Peyer's patch (tissue), 4 donors: ENCODE measurements at places on chromosomes 16 and 17.

DNA sequence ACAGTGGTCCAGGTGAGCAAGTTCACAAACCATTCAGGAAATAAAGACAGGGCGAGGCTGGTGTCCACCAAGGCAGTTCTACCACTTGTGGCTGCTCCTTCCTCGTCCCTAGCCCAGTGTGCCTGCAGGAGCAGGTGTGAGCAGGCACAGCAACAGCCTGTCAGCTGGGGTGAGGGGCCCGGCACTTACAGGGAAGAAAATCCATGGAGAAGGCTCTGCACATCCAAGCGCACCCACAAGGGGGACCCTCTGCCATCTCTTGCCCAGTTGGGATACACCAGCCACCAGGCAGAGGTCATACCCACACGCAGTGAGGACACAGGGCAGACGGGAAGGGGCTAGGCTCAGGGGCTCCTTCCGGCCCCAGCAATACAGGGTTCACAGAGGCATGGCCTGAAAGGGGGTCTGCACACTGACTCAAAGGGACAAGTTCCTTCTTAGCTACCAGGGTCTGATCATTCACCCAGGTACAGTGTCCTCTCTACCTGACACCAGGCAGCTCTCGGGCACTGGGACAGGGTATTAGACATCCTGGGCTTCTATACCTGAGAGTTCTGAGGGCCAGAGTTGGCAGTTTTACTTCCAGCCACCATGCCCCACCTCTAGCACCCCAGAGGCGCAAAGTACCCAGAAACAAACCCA, 27.0 kb downstream of the CDIP1 start:
- peak; percentile 72 for DNase-seq

DNA sequence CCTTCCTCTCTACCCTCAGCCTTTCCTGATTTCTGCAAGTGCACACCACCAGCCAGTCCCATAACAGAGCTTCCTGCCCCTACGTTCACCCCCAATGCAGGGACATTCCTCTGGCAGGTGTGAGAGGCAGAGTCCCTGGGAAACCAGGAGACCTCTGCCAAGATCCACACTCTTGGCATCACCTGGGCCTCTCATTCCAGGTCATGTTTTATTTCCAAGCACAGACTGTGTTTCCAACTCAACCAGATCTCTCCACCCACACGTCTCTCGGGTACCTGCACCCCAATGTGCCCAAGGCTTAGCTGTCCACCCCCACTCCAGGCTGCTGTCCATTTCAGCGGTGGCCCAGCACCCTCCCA, 21.0 kb upstream of the PHB1 start:
- no peak for DNase-seq

DNA sequence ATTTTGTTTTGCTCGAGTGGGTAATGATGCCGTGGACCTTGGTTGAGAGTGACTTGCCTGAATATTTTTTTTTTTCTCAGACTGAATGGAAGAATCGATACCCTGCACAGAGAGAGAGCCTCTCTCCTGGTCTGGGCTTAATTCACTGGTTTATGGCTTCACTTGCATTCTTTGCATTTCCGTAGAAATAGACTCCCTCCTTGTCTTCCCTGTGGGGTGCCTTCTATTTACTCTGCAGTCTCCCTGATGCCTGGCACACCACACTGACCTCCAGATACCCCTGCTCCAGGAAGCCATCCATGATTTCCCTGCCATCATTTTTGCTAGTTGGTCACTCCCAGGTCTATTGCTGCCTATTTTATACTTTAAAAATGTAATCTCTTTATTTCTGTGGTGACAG, 238.0 kb downstream of the SNX29 start:
- no peak for DNase-seq

- DNase-seq: peak; percentile 71
Measured at GRCh38 chr17:68356520-68356919, 65.2 kb downstream of the ARSG start.

DNA sequence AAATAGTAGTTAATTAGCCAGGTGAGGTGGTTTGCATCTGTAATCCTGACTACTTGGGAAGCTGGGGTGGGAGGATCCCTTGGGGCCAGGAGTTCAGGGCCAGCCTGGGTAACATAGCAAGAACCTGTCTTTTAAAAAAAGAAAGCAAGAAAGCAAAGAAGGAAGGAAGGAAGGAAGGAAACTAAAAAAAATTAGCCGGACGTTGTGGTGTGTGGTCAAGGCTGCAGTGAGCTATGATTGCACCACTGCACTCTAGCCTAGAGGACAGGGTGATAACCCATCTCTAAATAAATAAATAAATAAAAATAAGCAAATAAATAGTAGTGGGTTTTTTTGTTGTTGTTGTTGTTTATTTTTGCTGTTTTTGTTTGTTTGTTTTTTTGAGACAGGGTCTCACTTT, 39.3 kb upstream of the MAP2K6 start:
- DNase-seq: no peak

GRCh38 chr16:2149630-2150417, 1.4 kb downstream of the RAB26 start:
- no peak for DNase-seq

DNA sequence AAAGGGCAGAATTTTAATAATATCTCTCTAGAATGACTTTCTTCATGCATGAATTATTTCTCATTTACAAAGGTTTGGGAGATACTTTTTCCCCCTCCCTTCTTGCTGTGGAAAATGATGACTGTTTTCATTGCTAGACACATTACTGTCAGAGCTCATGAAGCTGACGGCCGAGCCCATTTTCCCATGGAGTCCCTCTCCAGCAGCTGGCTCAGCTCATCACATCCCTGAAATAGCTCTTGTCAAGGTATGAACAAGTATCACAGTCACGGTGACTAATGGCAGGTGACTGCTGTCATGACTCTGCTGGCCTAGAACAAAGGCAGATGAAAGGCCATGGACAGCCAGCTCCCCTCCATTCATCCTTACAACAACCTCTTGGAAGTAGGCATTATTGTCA, 208.1 kb downstream of the ABCC12 start:
- DNase-seq: no peak

DNA sequence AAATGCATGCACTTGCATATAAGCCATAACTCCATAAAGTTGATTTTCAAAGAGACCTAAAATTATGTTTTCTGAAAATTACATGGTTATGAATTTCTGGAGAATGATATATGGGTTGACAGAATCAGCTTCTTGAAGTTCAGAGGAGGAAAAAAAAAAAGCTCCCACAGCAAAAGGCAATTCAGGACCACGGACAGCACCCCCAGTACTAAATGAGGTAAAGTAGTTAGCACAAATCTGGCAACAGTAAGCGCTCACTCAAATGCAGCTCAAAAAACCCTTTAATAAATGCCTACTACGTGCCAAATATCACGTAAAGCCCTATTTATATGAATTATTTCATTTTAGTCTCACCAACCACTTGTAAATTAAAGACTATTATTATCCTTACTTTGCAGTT, 135.2 kb downstream of the SHISA9 start:
- DNase-seq: no peak

GRCh38 chr17:44722254-44722653, 13.8 kb downstream of the DBF4B start:
- DNase-seq: no peak

- no peak for DNase-seq
Measured at GRCh38 chr17:63279498-63280230, 166.4 kb downstream of the CYB561 start.

- DNase-seq: no peak
Measured at GRCh38 chr17:74631468-74632450, 8.2 kb upstream of the CD300E start.

DNA sequence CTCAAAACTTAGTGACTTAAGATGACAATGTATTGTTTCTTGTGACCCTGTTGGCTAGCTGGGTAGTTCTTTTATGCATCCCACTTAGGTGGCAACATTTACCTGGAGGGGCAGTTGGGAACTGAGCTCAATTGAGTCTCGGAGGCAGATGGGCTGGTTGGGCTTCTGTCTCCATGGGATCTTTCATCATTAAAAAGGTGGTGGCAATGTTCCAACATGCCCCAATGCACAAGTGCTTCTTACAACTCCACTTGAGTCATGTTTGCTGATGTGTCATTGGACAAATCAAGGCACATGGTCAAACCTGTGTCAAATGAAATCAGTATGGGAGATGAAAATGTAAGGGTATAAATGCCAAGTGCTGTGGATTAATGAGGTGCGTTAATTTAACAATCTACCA, 11.7 kb upstream of the HS3ST3B1 start:
- DNase-seq: no peak

DNA sequence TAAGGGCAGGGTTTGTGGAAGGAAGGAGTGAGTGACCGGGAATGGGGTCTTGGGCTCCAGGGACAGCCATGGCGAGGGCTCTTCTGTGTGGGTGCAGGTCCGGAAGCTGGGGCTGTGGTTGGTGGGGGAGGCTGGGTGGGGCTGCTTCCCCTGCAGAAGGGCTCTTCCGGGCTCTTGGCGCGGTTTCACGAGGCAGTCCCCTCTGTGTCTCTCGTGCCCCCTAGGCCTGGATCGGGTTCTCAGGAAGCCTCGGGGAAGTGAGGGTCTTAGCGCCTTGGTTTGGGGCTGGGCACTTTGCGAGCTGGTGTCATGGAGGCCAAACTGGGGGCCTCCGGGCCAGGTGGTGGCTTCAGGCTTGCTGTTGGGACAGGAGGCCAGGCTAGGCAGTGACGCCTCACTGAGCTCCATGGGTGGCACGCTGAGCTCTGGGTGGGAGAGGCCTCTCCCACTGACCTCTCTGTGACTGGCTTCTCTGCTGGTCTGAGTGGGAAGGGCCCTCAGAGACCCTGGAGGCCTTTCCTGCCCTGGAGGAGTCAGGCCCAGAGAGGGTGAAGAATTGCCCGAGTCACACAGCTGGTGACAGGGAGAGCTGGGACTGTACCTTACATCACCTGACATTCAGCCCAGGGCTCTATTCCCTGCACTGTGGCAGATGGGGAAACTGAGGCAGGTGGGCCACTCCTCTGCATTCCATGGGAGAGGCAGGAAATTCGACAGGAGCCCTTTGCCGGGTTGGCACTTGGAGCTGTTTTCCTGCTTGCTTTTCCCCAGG, 8.2 kb downstream of the ADCY7 start:
- DNase-seq: no peak

GRCh38 chr16:57840833-57841232, 38.5 kb upstream of the KIFC3 start:
- no peak for DNase-seq

DNA sequence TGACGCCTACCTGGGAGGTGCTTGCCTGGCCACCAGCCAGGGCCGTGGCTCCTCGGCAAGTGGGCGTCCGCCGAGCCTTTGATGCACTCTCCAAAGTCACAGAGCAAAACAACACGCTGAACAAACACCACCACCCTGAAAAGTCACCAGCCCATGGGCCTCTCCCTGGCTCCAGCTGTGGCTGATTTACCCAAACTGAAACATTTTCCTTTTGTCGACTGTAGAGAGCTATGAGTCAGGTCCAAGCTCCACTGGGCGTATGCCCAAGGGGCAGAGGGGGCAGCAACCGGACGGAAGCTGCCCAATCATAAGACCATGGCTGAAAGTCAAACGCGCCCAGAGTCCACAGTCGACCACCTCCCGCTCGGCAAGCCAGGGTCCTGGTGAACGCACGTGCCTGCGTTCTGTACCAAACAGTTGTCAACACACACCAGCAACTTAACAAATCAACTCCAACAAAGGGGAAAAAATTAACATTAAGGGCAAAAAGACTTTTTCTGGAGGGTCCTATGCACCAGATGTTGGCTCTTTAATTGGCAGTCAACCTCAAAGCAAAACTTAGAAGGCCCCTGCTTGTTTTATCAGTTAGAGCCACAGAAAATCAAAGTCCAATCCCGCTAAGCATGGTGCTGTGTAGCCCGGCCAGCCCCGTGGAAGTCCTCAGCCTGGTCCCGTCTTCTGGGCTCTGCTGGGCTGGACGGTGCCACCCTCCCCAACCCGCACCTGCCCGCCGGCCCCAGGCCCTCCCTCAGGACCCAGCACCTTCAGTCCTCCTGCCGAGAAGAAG, 47.3 kb downstream of the TBC1D16 start:
- peak; percentile 76 for DNase-seq

- DNase-seq: no peak
Measured at GRCh38 chr17:13078591-13079385, 61.0 kb upstream of the ELAC2 start.

GRCh38 chr16:49899991-49900695, 44.2 kb upstream of the ZNF423 start:
- DNase-seq: peak; percentile 74

DNA sequence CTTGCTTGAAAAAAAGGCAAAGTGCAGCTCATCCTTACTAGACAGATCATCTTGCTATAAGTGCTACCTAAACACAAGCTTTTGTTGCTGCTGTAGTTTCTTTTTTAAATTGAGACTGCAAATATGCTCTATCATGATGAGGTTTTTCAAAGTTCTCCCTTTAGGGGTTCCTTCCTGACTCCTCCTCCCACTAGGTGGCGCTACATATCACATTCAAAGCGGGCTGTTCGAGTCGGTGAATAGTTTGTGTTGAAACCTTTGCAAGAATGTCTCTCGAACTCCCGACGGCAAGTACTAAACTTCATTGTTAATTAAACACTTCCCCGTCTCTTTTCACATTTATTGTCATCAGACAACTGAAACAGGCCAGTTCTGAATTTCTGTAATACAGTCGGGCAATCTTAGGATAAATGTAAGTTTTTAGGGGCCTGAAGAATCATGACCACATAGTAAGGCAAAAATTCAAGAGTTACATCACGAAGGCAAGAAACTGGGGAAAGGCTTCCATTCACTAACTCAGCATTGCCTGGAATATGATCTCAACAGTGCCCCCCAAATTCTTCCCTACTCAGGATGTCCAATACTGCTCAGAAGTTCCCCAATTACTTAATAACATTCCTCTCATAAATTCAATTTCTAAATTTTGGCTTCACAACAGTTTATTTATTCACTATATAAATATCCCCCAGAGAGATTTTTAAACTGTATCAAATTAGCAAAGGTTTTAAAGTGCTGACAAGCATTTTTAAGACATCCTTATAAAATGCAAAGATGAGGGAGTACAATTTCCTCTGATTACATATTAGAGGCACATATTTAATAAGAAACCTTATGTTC, 6.7 kb downstream of the HS3ST3A1 start:
- DNase-seq: peak; percentile 81

DNA sequence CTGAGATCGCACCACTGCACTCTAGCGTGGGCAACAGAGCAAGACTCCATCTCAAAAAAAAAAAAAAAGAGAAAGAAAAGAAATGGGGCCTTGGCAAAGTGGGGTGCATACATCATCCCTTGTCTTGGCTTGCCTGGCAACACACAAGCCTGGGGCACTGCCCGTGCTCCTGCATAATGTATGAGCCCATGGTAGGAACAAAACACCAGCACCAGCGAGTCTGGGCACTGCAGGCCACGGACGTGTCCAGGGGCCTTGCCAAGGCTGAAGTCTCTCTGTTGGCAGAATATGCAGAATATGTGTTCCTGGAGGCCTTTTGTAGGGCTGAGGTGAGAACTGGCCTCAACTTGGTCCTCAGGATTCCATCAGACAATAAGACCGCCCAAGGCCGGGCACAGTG, 15.7 kb upstream of the ALDOA start:
- no peak for DNase-seq

- DNase-seq: peak; percentile 79
Measured at GRCh38 chr17:40598619-40599467, 33.6 kb upstream of the CCR7 start.

DNA sequence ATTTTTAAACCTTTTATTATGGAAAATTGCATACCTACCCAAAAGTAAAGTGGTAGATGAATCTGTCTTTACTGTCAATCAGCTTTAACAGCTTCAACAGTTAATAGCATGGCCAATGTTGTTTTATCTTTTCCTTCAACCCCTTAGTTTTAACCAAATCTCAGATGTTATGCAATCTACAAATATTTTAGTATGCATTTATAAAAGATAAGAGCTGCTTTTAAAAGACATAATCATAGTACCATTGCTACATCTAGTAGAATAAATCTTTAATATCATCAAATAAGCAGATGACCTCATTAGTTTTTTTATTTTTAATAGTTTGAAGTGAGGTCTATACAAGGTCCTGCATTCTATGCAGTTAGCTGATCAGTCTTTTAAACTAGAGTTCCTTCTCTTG, 37.9 kb downstream of the MAP2K4 start:
- DNase-seq: no peak
